Left renal cortex interstitium (tissue), 4 donors: ENCODE measurements at places on chromosomes 4 and X. TPM values are rescaled to one million over a fixed set of nuclear protein-coding genes. Genes with fewer than 3 reads are reported as not detected.

Gene MAMLD1
- 6.8 TPM for polyA plus RNA-seq

- DNase-seq: no peak
These were observed 9.6 kb downstream of the ZAR1 start for GRCh38 chr4:48499551-48500066.

DNA sequence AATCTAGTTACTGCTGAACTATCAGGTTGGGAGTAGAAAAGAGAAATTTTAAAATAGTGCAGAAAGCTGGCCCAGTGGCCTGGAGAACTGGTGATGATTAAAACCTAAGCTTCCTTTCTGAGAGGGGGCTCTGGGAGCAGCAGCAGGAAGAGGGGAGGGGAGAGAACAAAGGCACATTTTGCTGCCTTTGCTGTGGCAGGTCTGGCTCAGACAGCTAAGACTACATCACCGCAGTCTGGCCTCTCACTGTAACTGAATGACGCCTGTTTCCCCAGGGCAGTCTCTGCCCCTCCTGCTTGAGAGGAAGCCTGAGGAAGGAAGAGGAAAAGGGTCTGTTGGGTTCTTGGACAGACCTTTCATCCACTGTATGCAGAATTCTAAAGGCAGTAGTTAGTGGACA, 148.5 kb downstream of the FRAS1 start:
- no peak for DNase-seq

Gene SRD5A3
- 20.0 TPM for polyA plus RNA-seq

GRCh38 chrX:46634577-46634976, 61.0 kb downstream of the CHST7 start:
- DNase-seq: no peak

Gene CDS1
- polyA plus RNA-seq: 26.8 TPM

Gene TXK
- polyA plus RNA-seq: 1.8 TPM

Gene GCNA
- polyA plus RNA-seq: 1.3 TPM

- no peak for DNase-seq
These were observed 23.4 kb upstream of the SLC10A7 start for GRCh38 chr4:146545102-146545501.

DNA sequence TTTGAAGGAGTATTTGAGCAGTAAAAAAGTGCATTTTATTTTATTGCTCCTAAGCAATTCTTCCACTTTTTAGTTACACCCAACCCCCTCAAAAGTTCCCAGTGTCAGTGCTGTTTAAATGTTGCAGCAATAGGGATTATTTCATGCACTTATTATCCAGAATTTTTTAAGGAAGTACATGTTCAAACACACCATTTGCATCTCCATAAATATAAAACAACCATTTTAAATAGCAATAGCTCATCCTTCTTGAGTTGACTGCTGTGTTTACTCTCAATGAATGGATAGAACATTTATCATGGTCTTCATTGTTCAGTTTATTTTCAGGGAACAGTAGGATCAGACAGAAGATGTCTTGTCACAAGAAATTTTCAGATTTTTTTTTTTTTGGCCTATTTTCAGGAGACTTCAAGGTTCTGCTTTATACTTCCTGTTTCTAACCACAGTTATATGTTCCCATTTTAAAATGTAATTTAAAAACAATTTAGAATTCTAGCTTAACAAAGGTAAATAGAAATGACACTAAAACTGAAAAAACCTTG, 171.9 kb downstream of the TMA16 start:
- DNase-seq: no peak

DNA sequence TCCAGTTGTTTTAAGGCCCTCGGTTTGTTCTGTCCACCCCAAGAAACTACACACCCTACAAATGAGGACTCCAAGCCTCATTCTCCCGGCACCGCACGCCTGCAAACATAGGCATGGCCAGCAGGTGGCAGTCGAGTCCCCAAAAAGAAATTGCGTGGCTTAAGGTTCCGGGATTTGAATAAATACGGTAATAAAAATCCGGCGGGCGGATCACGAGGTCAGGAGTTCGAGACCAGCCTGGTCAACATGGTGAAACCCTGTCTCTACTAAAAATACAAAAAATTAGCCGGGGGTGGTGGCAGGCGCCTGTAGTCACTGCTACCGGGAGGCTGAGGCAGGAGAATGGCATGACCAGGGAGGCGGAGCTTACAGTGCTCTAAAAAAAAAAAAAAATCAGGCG, 21.8 kb upstream of the CSF2RA start:
- DNase-seq: peak; percentile 29

DNA sequence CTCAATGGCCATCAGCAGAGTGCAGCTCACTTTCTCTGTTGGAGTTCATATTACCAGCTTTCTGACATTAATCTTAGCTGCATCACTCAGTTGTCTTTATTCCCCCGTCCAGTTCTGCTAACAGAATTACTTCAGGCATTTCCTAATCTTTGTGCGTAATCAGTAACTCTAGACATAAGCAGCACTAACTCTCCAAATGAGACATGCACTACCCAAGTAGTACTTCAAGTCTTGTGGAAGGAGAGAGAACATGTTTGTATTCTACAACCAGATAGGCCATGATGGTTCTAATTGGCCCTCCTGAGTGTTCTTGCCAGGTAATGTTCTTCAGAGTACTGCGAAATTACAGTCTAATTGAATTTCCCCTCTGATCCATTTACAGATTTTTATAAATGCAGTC, 448.5 kb upstream of the RPS6KA3 start:
- no peak for DNase-seq

Gene VEGFD
- 0.64 TPM for polyA plus RNA-seq
